ENCODE measurements at places on chromosomes 1 and 21.

DNA sequence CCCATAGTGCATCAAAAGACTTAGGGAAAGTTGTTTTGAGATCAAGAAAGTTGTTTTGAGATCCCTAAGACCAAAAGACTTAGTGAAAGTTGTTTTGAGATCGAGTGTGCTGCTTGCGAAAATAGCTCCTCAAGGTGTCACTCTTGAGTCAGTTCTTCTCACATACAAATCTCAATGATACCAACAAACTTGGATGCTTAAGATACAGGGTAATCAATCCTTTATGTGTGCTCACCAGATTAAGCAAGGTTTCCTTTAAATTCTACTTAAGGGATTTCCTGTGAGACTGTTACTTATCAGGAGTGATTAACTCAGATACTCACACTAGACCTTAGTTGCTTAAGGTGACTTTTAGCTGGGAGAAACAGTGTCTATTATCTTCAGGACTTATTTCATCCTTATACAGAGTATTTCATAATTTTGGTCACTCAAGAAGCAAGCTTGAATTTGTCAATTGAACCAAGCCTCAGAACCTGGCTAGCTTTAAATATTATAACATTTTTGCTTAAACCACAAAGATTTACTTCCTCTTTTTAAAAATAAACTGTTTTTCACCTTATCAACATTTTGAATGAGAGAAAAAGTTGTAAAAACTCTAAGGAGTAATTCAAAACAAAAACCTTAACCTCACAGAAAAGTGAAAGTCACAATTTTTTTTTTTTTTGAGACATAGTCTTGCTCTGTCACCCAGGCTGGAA lies 8.0 kb upstream of the RLF start:
- no peak for DNase-seq

DNA sequence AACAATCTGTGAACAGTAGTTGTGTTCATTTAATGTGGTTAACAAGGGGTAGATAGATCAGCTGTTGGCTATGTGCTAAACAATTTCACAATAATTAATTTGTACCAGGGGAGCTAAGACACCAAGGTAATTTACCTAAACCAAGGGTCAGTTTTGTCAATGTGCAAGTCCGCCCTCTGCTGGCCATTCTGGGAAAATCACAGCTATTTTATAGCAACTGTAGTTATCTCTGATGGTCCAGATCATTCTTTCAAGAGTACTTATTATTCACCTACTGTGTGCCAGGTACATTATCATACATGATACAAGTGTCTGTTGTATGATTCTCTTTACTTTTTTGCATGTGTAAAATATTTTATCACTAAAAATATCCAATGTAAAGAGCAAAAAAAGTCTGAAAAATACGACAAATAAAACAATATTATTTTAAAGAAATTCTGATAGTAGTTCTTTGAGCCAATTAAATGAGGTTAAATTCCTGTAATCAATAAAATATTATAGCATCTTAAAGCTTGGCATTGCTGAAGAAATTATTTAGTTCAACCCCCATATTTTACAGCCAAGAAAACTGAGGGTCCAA lies 312.3 kb upstream of the FAM78B start:
- DNase-seq = peak; percentile 68

DNA sequence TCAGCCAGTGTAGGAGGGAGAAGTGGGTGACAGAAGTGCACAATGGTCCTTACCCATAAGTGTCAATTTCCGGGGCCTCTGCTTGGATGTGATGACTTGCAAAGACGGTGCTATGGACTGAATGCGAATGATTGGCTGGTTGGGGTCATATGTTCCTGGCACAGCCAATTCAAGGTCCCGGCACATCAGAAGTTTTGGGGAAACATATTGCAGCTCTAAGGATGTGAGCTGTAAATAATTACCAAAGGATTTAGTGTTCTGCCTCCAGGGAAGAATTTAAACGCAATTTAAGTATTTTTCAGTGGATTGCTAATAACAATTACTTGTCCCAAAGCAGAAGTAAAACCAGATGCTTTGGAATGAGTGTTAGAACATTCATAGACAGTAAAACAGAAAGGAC lies 26.9 kb upstream of the EXOSC10 start:
- no peak for DNase-seq

- DNase-seq = no peak
These were observed 70.6 kb downstream of the RGS2 start for GRCh38 chr1:192879406-192879805.

DNA sequence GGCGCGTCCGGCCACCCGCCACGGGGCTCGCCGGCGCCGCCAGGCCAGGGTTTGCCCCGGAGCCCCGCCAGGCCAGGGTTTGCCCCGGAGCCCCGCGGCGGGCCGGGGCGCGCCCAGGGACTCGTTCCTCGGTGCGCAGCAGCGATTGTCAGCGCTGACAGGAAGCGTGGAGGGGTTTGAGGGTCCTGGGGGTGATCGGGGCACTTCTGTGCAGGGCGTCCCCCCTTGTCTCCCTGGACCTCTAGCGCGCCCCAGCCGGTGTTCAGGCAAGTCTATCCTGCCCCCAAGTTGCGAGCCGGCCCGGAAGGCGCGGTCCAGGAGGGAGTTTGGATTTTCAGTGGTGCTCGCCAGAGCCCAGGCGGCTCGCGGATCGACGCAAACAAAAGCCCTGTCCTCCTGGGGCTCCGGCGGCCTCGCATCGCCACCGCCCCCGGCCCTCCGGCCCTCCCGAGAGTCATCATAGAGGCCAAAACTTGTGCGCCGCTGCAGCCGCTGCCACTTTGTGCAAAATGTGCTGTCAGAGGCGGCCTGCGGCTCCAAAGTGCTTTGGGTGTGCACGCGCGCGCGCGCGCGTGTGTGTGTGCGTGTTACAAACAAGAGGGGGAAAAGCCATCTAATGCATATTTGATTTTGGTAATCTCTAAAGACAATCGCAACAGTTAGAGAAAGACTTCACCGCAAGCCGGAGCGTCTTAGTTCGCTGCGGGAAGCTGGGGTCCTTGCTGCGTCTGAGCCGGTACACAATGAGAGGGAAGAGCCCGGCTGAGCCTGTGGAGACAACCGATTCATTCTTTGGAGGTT lies 1.0 kb downstream of the ROR1 start:
- peak; percentile 61 for DNase-seq

- no peak for DNase-seq
These were observed 128.3 kb downstream of the NRDC start for GRCh38 chr1:51750218-51750617.

GRCh38 chr21:33332143-33332542 lies 7.4 kb downstream of the IFNAR1 start:
- DNase-seq = no peak

DNA sequence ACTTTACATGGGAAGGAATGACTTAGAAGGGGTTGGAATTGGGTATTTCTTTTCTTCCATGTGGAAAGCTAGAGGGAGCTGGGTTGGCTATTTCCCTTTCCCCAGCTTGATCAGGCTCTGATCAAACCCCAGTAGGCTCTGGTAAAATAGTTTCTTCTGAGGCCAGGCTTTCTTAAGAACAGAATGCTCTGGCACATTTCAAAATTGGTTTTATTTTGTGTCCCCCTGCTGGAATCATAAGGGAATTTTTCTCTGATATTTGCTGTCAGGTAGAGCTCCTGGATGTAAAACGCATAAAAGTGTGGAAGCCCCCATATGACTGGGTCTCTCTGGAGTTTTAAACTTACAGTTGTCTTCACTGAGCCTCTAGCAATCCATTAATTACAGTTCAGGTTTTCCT lies 17.1 kb upstream of the APOBEC4 start:
- no peak for DNase-seq

DNA sequence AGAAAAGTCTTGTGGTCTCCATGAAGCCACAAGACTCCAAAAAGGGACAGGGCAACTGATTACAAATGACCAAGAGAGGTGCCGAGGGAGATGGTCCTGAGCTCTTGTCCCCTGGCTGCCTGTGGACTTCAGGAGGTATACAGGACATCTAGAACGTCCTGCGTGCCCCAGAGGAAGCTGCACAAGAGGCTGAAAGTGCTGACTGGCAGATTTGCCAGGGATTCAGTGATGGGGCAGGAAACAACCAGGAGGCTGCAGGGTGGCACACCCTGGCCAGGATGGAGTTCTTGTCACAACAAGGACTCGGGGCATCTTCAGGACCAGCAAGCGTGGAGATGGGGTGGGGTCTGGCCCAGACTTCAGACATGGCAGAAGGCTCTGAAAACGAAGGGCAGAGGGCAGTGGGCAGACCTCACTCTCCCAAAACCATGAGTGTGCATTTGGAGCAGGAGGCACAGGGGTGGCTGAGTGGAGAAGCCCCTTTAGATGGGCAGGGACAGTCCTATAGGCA lies 13.4 kb upstream of the PKP1 start:
- DNase-seq = no peak

DNA sequence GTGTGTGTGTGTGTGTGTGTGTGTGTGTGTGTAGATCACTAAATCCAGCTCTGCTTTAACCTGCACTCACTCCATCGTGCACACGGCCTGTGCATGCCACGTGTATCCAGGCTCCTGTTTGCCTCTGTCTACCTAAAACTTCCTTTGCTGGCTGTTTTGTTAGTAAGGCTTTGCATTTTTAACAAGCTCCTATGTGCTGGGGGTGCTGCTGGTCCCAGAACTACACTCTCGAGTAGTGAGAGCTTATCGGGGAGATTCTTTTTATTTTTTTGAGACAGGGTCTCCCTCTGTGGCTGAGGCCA lies 596 bp upstream of the TCEA3 start:
- DNase-seq = no peak

GRCh38 chr1:92259350-92259749 lies 39.4 kb downstream of the GLMN start:
- no peak for DNase-seq

- DNase-seq = peak; percentile 47
These were observed 26.8 kb upstream of the NCAM2 start for GRCh38 chr21:20971296-20971921.

DNA sequence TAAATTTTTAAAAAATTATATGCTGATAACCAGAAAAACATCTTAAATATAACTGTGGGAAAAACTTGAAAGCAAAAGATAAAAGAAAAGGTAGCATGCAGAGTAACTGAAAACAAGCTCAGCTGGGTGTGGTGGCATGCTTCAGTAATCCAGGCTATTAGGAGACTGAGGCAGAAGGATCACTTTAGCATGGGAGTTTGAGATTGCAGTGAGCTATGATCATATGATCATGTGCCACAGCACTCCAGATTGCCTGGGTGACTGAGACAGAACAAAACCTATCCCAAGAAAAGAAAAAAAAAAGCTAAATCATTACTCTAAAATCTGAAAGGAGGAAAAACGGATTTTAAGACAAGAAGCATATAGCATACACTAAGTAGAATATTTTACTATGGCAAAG lies 1624.0 kb downstream of the AMY1C start:
- no peak for DNase-seq

GRCh38 chr1:28266920-28267322 lies 7.6 kb downstream of the SESN2 start:
- no peak for DNase-seq

DNA sequence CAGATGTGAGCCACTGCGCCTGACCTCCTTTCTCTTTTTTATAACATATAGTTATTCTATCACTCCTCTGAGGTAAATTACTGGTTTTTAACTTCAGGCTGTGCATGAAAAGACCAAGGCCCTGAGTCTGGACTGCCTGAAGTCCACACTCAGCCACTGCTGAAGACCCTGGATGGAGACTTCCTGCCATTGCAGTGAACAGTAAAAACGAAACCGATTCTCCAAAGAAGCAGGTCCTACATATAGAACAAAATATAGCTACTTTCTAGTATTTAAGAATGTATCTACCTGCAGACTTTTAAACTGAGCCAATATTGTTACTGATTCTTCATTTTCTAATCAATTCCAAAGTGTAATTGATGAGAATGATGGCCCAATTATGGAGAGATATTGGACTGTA lies 232.8 kb downstream of the CHRM3 start:
- no peak for DNase-seq

DNA sequence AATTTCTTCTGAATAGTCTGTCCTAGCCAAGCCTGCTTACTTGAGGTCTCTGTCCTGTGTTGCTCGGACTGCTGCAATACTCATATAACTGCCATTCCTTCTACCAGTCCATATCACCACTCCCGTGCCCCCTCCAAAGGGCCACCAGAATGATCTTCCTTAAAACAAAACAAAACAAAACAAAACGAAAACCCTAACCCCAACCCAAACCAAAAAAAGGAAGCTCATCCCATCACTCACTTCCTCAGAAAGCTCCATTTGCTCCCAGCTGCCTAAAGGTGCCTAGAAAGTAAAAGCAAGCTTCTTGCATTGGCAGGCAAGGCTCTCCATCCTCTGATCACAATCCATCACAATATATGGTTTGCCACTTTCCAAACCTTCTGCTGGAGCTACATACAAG lies 20.3 kb downstream of the USP24 start:
- no peak for DNase-seq

Data from nephron progenitor cell (in vitro differentiated cells).